ENCODE measurements at places on chromosomes 2 and 18.

DNA sequence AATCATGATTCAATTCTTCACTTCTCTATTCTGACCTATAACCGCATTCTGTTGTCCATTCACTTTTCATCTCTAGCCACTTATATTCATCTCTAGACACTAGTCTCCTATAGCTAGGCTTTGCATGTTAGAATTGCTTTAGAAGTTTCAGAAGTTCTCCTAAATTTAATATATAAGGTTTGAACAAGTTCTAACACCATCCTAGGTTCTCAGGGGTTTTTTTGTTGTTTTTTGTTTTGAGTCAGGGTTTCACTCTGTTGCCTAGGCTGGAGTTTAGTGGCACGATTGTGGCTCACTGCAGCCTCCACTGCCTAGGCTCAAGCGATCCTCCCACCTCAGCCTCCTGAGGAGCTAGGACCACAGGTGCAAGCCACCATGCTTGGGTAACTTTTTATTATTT is 19.9 kb downstream of the WDSUB1 start:
- DNase-seq = no peak

DNA sequence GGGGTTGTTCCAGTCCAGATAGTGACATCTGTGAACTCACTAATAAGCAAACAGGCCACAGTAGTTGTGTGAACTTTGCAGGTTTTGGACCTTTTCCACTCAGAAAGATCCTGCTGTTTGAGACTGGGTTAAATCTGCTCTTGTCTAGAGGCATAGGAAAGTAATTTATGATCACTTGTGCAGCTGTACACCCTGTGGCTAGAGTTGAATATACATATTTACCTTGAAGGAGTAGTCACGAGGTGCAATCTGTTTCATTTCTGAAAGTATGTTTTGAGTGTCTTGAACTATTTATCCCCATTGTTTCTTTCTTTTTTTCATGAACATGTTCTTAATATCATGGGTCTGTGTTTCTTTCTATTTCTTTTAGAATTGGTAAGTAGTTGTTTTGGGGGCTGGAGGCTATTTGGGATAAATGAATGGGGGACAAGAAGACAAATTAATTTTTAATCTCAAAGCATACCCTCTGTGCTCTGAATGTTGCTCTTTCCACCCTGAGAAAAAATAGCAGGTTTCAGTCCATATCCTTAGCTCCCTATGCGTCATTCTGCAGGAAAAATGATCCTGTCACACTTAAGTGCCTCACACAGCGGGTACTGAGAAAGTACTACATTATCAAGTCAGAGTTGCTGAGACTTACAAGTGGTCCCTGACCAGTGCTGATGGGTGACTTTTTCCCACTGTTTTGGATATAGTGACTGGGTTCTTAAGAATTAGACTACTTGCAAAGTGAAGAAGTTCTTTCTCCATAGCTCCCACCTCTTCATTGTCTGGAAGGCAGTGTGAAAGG is 28.2 kb downstream of the DCC start:
- DNase-seq = no peak

DNA sequence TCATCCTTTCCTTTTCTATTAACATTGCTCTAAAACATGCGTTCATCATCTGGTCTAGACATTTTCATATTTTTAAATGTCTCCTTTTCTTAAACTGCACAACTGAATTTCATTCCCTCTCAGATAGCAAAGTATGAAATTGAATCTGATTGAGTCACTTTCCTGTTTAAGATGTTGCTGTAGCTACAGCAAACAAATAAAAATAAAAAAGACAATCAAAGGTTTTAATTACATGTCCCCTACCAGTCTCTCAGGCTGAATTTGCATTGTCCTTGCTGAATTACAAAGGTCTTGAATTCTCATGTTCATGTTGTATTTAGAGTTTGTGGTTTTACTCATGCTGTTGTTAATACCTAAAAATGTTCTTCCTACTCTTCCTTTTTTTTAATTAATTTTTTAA is 537.9 kb upstream of the LRATD1 start:
- no peak for DNase-seq

DNA sequence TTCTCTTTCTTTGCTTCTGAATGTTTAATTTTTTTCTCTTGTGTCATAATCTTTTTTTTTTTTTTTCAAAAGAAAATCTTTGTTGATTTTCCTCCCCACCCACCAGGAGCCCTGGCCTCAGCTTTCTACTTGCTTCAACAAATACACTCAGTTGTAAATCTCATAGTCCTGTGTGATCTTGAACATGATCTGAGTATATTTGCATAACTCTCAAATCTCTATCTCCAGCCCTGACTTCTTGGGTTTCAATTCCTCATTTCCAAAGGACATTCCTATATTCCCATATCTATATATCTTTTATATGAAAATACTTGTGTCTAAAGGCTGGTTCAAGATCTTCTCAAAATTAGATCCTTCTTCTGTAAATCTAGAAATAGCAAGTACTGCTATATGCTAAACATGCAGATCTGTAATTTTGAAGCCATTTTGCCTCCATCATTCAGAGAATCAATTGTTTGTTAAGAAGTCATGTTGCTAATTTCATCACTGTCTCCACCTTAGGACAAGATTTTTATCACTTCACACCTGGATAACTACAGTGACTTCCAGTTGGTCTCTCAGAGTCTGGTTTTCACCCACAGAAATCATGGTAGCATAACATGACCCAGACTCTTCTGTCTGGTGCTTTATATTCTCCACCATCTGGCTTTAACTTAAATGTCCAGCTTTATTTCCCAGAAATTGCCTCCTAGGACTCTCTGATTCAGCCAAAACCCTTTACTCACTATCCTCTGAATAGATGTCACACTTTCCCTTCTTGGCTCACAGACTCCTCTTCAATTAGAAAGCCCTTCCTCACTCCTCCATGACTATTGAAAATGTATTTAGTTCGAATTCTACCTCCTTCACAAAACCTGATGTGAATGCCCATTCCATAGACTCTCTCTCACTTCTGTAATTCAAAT is 98.1 kb downstream of the ZEB2 start:
- no peak for DNase-seq

- DNase-seq = no peak
Observed at GRCh38 chr2:228869636-228870264, 401.3 kb downstream of the PID1 start.

DNA sequence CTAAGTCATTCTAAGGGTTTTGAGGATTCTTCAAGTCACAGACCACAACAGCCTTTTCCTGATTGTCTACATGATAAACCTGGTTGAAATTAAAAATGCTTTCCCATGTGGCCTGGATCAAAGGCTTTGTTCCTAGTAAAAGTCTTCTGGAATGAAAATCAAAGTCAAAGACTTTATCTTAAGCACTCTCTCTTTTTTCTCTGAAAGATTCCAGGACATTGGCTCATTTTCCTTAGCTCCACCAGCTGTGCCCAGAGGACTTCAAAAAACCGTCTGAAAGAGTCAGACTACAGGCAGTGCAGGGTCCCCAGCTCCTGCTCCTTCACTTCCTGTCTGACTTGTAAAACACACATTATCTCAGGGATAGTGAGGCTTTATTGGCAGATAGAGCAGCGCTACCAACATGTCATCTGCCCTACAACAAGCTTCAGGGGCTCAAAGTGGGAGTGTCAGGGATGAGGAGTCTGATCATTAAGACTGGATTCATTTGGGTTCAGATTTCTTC is 148.2 kb downstream of the ESCO1 start:
- no peak for DNase-seq
